Right atrium auricular region (tissue), 2 donors: ENCODE measurements at places on chromosomes 1 and 21. TPM values are rescaled to one million over a fixed set of nuclear protein-coding genes. Genes with fewer than 3 reads are reported as not detected.

- DNase-seq: no peak
- no peak overlapping the region for H3K4me3 ChIP-seq
- no peaks in the 10 kb centered on the region for H3K36me3 ChIP-seq
Observed at GRCh38 chr1:114075105-114075504, 78.6 kb downstream of the SYT6 start.

- H3K4me3 ChIP-seq: no peak overlapping the region
- H3K27me3 ChIP-seq: no peaks in the 10 kb centered on the region
- no peaks in the 10 kb centered on the region for H3K36me3 ChIP-seq
- H3K27ac ChIP-seq: no peak overlapping the region
Observed at GRCh38 chr1:201229095-201229494, 38.5 kb downstream of the IGFN1 start.

DNA sequence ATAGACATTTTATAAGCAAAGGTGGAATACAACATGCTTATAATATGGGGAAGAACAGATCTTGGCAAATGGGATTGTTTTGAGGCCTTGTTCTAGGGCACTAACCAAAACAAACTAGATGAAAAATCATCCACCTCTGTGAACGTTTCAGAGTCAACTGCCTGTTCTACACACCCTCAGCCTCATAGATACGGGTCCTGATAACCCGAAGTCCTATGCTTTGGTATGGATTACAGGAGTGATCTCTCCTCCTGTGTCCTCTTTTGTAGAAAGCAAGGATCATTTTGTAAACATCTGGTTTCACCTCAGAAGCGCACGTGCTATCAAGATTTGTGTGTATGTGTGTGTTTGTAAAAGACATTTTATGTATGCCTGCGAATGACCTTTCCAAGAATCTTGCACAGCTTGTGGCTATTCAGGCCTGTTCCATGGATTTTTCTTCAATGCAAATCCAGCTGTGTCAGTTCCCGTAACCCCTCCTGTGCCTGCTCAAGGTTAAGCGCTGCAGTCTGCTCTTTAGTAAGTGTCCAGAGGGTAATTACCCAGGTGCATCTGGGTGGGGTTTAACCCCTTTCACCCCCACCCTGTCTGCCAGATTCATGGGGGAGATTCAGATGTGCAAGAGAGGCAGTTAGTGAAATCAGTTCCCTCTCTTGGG is 132.4 kb downstream of the ROR1 start:
- no peak for DNase-seq
- H3K27ac ChIP-seq: no peak overlapping the region
- no peaks in the 10 kb centered on the region for H3K27me3 ChIP-seq
- no peaks in the 10 kb centered on the region for H3K4me1 ChIP-seq

DNA sequence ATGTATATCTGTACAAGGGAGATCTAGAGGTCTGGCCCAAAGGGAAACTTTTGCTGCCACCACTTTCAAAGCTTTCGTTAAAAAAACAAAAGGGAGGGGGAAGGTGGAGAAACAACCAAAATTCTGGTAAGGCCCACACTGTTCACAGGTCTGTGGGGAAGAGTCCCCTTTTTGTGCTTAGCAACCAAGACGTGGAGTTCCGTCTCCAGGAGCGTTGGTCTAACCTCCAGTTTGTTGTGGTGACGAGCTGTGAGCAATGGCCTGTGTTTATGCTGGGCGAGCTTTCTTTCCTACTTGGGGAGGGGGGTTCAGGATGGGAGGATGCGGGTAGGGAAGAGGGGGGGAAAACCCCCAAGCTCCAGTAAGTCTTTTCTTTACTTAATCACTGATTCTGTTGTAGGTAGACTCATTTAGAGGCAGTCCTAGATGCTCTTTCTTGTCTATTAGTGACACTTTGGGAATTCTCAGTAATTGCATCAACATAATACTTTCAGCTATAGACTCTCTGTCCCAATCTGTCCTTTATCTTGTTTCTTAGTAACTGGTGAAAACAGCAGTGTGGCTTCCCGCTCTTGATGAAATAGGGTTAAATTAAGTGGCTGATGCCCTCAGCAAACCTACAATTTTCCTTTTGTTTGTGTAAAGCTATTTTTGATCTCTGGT is 1.5 kb downstream of the HIPK1 start:
- no peak for DNase-seq
- H3K36me3 ChIP-seq: no peaks in the 10 kb centered on the region
- H3K4me1 ChIP-seq: no peaks in the 10 kb centered on the region
- no peaks in the 10 kb centered on the region for H3K27me3 ChIP-seq
- H3K27ac ChIP-seq: peak overlapping the region; percentile 97
- peak overlapping the region; percentile 85 for H3K4me3 ChIP-seq

DNA sequence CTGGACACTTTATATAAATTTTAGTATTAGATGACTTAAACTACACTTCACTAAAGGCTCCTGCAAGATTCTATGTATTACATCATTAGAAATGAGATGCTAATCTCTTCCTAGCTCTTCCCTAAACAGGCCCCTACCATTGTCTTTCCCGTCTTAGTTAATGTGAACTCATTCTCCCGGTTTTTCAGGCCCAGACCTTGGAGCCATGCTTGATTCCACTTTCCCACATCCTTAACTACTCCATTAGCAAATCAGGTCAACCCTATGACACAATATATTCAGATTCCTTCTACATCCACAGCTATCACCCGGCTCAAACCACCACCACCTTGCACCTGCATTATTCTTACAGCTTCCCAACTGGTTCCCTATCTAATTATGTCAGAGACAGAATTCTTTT is 73.3 kb downstream of the NVL start:
- H3K4me3 ChIP-seq: no peak overlapping the region
- H3K36me3 ChIP-seq: no peaks in the 10 kb centered on the region
- DNase-seq: no peak
- H3K27me3 ChIP-seq: no peaks in the 10 kb centered on the region
- no peaks in the 10 kb centered on the region for H3K4me1 ChIP-seq

S100B gene
- total RNA-seq: 5.8 TPM

- no peak overlapping the region for H3K27ac ChIP-seq
- H3K36me3 ChIP-seq: no peaks in the 10 kb centered on the region
- DNase-seq: no peak
- no peak overlapping the region for H3K4me3 ChIP-seq
Observed at GRCh38 chr1:43308635-43309404, 8.0 kb downstream of the TIE1 start.

- H3K36me3 ChIP-seq: no peaks in the 10 kb centered on the region
- H3K4me3 ChIP-seq: peak overlapping the region; percentile 22
- no peak overlapping the region for H3K27ac ChIP-seq
- no peak for DNase-seq
- peaks cover 9% of the 10 kb centered on the region for H3K4me1 ChIP-seq
Observed at GRCh38 chr1:32426489-32427255, 32.4 kb upstream of the BSDC1 start.
